NCI-H1105 treated with DMSO at 0.1 percent for 48 hours (cell line): ENCODE measurements at places on chromosomes 12 and 14.

DNA sequence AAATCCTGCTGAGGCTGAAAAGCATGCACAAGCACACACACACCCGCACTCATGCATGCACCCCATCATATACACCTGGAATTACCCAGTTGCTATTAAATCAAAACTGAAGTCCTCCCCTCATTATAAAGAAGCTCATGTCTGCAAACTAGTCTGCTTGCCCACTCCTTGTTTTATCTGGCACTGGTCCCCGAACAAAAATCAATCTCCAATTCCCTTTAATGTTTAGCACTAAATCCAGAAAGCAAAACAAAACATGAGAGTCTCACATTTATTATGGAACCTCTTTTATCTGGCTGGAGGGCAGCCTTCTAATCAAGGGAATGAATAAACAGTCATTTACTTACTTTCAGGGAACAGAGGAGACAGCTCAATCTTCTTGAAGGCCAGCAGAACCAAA is 1093.4 kb upstream of the FLRT2 start:
- DNase-seq = peak; percentile 41

GRCh38 chr14:76081642-76082041 is 70.1 kb upstream of the GPATCH2L start:
- DNase-seq = no peak

DNA sequence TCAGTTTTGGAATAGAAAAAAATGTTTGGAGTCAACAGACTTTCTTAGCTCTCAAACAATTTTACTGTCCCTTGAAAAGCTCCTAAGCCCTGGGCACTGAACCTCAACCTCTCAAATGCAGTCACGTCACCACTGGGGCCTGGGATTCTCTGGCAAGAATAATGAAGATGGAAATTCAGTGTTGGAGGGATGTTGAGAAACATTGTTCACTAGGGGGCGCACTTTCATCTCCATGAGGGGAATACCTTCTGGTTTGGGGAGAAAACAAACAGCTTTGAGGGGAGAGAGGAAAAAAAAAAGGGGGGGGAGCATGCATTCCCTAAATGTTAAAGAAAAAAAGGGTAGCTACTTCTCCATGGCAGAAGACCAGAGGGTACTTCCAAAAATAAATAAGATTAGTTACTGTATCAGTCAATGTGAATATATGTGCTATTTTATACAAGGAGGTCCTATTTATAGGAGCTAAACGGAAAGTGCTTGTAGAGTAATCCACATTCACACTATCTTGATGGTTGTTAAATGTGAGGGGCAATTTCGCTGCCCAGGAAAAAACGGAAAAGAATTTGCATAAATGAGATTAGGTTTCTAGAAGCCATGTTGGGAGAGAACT is 5.8 kb upstream of the TBPL2 start:
- DNase-seq = peak; percentile 58

DNA sequence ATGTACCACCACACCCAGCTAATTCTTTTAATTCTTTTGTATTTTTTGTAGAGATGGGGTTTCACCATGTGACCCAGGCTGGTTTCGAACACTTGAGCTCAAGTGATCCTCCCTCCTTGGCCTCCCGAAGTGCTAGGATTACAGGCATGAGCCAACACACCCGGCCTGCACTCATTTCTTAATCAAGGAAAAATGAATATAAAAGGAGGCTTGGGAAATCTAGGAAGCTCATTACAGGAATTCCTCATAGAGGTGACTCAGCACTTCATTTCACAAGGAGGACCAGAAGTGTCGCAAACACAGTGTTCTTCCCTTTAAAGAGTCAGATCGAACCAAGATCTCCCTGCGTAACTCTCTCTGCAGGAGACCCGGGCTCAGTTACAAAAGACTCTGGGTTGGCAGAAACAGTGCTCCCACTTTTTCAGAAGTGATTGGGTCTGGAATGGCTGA is 30.3 kb downstream of the NFKBIA start:
- no peak for DNase-seq

DNA sequence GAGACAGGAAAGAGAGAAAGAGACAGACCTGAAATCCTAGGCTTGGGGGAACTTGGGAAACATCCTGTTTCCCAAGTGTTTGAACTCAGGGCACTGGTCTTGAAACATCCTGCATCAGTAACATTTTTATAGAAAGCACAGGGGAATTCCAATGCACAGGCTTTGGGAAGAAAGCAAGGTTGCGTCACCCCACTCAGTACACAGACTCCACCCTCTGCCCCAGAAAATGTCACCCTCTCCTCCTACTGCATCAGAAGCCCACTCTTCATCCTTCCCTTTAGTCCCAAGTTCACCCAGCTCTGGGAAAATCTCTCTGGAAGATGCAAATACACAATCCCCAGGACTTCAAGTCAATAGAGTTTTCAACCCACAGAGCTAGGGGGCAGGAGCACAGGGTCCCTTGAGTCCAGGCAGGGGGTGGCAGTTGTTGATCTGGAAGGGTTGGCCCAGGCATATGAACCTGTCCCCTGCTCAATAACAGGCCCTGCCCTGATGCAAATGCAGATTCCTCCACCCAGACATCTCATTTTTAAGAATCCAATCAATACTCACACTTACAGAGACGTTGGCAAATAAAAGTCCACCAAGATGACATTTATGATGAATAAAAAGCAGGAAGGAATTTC is 1.7 kb downstream of the RDH16 start:
- no peak for DNase-seq

DNA sequence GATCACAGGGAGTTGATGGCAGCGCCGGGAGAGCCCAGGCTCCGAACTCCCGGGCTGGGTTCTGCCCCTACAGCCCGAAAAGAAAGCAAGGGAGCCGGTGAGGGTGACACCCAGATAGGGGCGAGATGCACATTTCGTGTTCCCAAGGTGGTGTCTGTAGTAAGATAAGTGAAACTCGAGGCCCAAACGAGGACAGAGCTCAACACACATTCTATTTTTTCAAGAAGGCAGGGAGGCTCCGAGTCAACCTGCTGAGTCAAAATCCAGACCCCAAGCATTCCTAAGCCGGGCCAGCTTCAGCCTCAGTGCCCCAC is 24.2 kb upstream of the YY1 start:
- DNase-seq = no peak

GRCh38 chr12:21649034-21649433 is 8.6 kb downstream of the LDHB start:
- no peak for DNase-seq

- DNase-seq = peak; percentile 58
Observed at GRCh38 chr14:57869617-57870016, 3.7 kb upstream of the SLC35F4 start.

DNA sequence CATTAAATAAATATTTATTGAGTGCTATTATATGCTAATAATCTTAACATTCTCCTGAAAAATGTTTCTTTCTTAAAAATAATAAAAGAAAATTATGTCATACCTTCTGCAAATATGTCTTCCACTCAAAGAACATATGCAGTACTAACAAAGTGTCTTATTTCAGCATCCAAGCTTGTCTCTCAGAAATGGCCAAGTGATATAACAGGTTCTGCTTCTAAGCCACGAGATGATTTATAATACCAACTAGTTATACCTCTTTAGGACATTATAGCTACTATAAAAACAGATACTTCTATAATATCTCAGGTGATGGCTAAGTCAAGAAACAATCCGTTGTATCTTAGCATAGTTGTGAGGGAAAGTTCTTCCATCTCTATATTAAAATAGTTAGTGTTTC is 128.1 kb upstream of the ARID2 start:
- no peak for DNase-seq

- no peak for DNase-seq
Observed at GRCh38 chr12:126953365-126953889, 1313.5 kb upstream of the TMEM132C start.

GRCh38 chr12:122834921-122835749 is at the start of gene HIP1R:
Gene HIP1R, plus strand, starts transcription at chr12:122835457. Its CDS starts 94 bp downstream, at chr12:122835551.
- DNase-seq = peak; percentile 23

- no peak for DNase-seq
Observed at GRCh38 chr12:6430124-6430989, 14.4 kb upstream of the CD27 start.

GRCh38 chr12:91332302-91332701 is 149.7 kb upstream of the DCN start:
- peak; percentile 32 for DNase-seq

GRCh38 chr12:106070147-106070546 is 68.6 kb downstream of the NUAK1 start:
- DNase-seq = no peak

GRCh38 chr14:28755198-28755815 is 11.3 kb upstream of the FOXG1 start:
- DNase-seq = no peak

DNA sequence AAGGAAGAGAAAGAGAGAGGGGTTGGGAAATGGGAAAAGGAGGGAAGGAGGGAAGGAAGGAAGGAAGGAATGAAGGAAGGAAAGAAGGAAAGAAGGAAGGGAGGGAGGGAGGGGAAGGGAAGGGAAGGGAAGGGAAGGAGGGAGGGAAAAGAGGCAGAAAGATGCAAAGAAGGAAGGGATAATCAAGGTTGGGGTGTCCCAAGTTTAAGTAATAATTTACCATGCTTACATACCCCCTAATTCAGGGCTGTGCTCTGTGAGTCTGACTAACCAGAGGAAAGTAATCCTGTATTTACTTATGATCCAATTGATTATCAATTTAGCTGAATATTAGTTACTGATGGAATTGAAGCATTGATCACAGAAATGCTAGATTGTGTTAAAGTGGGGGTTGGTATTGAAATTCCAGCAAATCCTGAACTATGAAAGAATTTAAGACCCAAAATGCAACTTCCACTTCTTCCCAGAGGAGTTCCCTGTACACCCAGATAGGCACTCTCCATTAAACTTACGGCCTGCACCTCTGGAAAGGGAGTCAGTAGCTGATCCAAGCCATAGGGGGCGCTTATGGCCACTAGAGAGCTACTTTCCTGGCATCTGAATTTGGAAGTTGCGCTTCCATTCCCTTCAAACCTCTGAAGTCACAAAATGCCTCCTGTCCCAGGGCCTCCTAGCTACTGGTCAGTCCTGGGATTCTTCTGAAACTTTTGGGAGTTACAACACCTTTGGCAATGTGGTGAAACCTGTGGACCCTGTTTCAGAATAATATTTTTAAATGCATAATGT is 162.7 kb upstream of the PWP1 start:
- peak; percentile 27 for DNase-seq

GRCh38 chr12:29552994-29553748 is 55.7 kb upstream of the OVCH1 start:
- no peak for DNase-seq

GRCh38 chr12:130800312-130800711 is 38.7 kb downstream of the STX2 start:
- no peak for DNase-seq

DNA sequence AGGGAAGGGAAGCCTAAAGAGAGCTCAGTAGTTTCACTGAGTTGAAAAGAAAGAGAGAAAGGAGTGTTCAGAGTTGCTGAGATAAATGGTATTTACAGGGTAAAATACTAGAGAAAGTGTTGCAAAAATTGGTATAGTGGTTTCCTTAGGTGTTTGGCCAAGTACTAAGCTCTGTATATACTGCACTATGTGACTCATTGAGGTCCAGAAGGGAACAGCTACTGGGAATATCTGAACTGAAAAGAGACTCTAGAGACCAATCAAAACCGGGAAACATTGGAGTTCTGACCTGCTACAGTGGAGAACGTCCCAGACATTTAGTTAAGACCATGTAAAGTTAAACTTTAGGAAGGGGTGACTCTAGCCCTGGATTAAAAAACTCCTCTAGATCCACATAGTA is 42.7 kb upstream of the ALX1 start:
- DNase-seq = no peak
